ENCODE measurements at places on chromosomes 6 and 20.

DNA sequence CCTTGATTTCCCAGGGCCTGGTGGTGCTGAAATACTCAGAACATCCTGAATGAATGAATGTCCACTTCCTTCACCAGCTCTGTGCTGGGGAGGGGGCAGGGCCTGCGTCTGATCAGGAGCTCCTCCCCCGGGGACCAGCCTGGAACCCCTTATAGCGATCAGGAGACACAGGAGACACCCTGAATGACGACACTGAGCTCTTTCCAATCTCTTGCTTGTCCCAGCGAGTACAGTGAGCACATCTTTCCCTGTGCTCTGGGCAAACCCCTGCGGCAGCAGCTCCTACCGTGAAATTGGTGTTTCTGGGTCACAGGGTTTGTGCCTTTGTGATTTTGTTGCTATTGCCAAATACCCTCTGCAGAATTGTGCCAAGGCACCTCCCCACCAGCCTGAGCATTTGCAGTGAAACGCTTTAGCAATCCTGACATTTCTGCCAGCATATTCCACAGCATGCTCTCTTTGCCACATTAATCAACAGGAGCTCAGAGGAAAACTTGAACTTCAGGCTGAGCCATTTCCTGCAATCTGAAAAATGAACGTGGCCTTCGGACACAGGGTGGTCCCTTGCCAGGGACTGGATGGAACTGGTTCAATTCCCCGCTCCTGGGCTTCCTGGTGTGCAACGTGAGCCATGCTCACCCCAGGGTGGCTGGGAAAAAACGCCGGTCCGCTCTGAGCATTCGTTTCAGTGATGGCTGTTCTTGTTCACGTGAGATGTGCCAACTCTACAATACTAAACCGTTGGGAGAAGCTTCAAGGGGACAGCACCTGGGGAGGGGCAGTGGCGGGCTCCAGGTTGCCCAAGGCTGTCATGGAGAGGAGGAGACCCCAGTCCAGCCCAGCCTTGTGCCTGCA lies 23.1 kb upstream of the MRGBP start:
- no peak for DNase-seq

- DNase-seq, result no peak
Measured at GRCh38 chr6:119310486-119311036, 39.0 kb downstream of the MAN1A1 start.

DNA sequence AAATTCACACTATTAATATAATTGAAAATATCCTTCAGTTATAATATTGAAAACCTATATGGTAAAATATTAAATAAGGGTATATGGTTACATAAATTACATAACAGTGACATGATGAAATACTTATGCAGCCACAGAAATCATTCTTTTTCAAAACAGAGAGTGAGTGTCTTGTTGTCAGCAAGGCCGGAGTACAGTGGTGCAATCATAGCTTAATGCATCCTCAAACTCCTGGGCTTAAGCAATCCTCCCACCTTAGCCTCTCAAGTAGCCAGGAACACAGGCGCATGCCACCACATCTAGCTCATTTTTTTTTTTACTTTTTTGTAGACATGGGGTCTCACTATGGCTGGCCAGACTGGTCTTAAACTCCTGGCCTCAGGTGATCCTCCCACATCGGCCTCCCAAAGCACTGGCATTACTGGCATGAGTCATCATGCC lies 40.4 kb downstream of the FAM8A1 start:
- no peak for DNase-seq

- DNase-seq, result no peak
Measured at GRCh38 chr6:45200510-45200909, 127.6 kb upstream of the RUNX2 start.

GRCh38 chr20:8043687-8044282 lies 24.2 kb upstream of the TMX4 start:
- peak; percentile 37 for DNase-seq

GRCh38 chr6:91580635-91581034 lies 993.8 kb upstream of the MAP3K7 start:
- no peak for DNase-seq

DNA sequence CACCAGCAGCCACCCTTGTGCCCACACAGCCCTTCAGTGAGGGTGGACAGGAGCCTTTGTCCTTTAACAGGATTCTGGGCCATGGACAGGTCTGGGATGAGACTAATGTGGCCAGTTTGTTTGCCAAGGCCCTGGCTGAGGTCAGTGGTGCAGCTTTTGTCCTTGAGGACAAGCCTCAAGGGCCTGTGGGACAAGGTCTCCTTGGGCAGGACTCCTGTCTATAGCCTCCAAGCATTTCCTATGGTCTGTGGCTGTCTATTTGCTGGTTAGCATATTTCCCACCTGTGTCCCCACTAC lies 44.1 kb downstream of the SUN5 start:
- DNase-seq, result no peak
